ENCODE measurements at places on chromosomes 6 and 20.

DNA sequence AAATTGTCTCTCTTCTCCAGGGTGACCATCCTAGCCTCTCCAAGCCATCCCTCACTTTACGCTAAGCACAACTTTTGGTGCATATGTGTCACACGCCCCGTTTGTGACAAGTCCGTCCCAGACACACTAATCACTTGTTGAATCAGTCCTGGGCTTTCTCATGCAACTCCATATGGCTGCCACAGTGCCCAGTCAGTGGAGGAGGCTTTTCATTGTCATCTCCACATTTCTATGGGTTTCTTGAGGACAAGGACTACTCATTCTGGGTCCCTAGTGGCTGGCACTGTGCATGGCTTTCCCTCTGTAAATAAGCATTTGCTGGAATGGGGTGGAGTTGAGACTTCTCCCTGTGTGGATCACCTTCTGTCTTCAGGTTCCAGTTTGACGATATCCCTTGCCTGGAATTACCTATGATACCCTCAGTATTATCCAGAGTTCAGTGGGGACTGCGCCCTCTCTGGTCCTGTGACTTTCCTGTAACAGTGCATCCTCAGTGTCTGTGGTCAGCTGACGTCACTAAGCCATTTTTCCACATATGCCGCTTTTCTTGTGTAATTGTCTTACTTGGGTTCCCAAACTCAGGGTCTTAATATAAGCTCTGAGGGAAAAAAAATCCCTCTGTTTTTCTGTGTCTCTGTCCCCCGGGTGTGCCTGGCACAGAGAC lies 59.8 kb upstream of the MYL9 start:
- DNase-seq: no peak

GRCh38 chr20:58471193-58472164 lies 43.7 kb downstream of the APCDD1L start:
- DNase-seq: peak; percentile 94

DNA sequence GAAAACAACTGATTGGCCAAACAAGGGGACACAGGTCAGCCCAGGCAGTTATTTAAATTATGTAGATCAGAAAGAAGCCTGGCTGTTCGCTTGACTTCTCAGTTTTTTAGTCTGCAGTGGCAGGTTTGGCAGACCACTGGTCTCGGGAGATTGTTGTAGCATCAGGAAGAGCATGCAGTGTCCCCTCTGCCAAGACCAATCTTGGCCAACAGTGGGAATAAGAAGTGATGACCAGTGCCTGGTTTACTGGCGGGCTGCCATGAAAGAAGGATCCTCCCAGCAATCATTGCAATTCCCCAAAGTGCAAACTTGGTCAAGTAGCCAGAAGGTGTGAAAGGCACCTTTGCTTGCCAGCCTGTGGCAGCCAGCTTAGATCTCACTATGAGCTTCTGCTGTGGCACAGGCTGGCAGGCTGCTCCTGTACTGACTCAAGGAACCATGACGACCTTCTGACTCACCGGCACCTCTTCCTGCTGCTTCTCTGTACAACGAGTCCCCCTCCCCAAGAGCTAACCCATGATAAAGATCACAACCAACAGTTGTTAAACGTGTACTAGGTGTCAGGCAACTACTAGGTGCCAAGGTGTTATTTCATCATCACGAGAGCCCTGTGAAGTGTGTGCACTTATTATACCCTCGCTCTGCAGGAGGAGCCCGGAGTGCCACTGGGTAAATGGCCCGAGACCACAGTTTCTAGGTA lies 76.8 kb upstream of the DUSP22 start:
- DNase-seq: no peak

GRCh38 chr20:13222319-13222716 lies 1.2 kb downstream of the ISM1 start:
- no peak for DNase-seq

GRCh38 chr20:57680131-57680716 lies 29.6 kb downstream of the PMEPA1 start:
- DNase-seq: no peak

GRCh38 chr6:112470376-112470775 lies 123.2 kb downstream of the RFPL4B start:
- DNase-seq: no peak

DNA sequence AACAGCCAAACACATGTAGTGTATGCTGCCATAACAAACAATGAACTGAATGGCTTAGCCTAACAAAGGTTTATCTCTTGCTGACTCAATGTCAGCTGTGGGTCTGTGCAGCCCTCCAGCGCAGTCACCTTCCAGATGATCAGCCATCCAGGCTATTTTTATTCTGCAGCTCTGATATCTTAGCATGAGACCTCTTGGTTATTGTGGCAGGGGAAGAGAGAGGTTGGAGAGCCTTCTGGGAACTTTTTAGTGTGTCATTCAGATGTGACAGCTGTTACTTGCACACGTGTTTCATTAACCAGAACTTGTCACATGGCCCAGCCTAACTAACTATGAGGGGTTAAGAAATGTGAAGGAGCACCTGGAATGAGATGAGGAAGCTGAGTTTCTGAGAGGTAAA lies 202.5 kb downstream of the DHX35 start:
- DNase-seq: no peak

DNA sequence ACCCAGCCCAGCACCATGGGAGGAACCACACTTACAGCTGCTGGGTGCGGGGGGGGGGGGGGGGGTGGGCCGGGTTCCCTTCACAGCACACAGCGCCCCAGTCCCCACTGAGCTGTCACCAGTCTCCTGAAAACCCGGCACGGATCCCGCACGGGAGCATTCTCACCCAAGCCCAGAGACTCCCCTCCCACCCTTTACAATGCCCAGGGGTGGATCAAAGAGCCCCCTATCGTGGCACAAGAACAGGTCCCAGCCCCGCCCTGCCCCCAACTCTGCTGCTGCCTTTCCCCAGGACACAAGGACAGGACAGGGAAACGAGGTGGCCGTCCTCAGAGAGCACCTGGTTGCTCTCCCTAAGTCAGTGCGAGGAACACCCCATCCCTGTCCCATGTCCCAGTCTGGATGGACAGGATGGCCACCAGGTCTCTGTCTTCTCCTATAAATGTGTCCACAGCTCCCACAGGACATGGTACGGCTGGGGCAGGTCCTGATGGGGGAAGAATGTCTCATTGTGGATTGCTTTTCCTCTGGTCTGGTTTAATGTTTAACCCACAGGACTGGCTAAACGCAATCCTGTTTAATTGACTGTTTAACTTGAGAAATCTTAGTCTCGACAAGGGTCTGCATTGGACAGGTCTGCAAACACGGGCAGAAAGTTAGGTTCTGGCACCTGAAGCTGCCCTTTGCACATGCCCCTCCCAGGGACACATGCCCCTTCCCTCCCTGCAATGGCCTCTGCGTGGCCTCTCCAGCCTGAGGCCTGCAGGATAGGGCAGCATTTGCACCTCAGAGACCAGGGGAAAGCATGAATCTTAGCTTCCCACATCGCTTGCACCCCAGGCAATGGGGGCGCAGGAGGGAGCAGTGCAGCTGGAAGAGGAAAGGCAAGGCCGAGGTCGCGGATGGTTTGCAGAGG lies 45.3 kb downstream of the DACT2 start:
- no peak for DNase-seq

- DNase-seq: no peak
Measured at GRCh38 chr20:42652266-42652665, 537.4 kb downstream of the PTPRT start.

GRCh38 chr20:50571466-50571865 lies 61.3 kb downstream of the PTPN1 start:
- no peak for DNase-seq

DNA sequence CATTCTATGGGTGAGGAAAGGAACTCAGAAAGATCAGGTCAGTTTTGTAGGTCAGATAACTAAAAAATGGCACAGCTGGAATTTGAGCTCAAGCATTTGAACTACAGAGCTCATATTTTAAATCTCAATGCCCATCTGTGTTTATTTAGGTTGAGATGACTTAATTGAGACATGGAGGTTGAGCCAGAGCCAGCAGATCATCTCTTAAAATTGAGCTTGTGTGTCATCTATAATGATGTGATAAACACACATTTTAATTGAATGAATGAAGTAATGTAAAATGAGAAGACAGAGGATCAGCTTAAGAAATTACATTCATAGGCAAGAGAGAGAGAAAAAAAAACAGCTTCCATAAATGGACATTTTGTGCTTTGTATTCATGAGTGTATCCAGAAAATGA lies 3.7 kb downstream of the MANEA start:
- no peak for DNase-seq

DNA sequence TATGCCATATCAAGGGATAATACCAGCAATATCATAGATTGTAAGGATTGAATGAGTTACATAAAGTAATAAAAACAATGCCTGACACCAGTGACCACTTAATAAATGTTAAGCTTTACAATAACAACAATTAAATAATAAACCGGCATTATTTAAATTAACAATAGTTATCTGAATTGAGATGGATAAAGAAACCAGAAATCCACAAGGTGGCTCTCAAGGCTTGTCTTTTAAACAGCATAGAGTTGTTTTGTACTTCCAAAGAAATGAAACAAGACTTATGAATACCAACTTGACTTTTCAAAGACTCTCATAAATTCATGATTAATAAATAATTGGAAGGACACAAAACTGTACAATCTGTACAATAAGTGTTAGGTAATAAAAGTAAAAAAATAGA lies 203.1 kb downstream of the ASCC3 start:
- no peak for DNase-seq

DNA sequence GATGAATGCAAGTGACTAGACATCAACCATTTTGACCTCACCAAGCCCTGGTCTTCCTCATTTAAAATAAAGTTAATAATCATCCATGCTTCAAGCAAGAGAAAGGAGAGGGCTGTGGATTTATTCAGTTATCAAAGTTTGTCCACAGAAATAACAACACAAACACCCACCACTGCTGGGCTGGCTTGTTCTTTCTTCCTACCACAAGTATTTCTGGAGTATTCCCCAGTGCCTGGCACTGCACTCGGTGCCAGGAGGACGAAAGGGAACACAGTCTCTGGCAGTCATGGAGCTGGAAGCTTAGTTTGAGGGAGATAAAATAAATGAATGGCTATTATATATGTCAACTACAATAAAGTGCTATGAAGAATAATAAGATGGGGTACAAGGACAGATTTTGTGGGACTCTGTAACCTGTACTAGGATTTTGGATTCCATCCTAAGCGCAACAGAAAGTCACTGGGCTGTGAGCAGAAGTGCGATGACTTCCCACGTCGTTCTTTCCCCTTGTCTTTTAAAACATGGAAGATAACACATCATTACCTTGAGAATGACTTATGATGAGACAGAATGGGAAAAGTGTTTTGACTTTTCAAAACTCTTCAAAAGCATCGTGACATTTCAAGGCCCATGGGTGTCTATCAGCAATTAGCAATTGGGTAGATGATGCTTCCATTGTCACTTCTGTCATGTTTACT lies 74.5 kb upstream of the TRAF3IP2 start:
- DNase-seq: no peak

- DNase-seq: no peak
Measured at GRCh38 chr6:19906171-19906570, 69.0 kb downstream of the ID4 start.

- DNase-seq: no peak
Measured at GRCh38 chr20:19256906-19257595, 44.6 kb downstream of the SLC24A3 start.

DNA sequence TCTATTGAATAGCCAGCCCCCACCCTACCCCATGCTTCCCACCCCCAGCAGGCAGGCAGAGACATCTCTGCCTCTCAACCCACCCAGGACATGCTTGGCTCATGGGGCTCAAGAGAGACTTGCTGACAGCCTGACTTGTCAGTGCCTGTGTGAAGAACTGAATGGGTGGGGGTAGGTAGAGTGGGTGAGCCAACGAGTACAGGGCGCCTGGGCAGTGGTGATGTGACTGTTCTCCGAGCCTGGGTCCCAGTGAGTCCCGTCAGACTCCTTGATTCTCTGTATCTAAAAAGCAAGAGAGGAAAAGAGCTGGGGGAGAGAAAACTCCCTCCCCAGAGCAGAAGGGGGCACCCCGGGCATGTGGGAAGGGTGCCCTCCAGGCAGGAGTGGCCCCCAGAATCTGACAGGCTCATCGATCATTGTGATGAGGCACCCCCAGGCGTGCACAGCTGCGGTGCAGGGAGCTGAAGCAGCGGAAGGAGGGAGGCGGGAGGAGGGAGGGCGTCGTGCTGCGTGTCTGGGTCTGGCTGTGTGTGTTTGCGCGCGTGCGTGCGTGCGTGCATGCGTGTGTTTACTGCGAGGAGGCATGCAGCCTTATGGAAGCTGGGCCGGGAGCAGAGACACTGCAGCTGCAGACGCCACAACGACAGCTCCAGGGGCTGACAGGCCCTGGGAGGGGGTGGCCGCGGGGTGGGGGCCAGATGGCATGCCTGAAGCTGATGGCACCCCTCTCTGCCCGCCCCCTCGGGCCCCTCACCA lies 40.2 kb downstream of the FOXP4 start:
- DNase-seq: no peak

GRCh38 chr20:54272901-54273488 lies 65.1 kb downstream of the PFDN4 start:
- no peak for DNase-seq

- DNase-seq: no peak
Measured at GRCh38 chr20:57959589-57959988, 249.8 kb upstream of the PMEPA1 start.

- no peak for DNase-seq
Measured at GRCh38 chr6:118558464-118559217, 10.5 kb downstream of the PLN start.

DNA sequence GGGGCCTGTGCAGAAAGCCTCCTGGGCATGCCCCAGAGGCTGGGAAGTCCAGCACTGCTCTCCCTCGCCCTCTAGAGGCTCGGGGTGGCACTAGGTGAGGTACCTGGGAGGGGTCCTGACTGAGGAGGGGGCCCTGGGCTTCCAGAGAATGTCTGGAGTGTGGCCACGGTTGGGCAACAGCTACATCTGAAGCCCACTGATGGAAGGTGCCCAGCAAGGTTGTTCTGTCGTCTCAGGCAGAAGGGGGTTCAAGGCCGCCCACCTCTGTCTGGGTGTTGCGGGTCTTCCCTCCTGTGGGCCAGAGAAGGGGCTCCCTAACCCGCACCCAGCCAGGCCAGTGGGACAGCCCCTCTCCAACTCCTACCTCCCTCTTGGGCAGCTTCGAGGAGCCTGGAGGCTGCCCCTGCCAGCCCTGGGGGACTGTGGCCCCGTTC lies 11.4 kb upstream of the VEGFA start:
- peak; percentile 26 for DNase-seq

GRCh38 chr6:126444659-126445273 lies 104.9 kb downstream of the CENPW start:
- no peak for DNase-seq

- no peak for DNase-seq
Measured at GRCh38 chr6:8652710-8653109, 217.4 kb upstream of the SLC35B3 start.

- DNase-seq: no peak
Measured at GRCh38 chr20:31590717-31591225, 14.3 kb upstream of the ID1 start.

DNA sequence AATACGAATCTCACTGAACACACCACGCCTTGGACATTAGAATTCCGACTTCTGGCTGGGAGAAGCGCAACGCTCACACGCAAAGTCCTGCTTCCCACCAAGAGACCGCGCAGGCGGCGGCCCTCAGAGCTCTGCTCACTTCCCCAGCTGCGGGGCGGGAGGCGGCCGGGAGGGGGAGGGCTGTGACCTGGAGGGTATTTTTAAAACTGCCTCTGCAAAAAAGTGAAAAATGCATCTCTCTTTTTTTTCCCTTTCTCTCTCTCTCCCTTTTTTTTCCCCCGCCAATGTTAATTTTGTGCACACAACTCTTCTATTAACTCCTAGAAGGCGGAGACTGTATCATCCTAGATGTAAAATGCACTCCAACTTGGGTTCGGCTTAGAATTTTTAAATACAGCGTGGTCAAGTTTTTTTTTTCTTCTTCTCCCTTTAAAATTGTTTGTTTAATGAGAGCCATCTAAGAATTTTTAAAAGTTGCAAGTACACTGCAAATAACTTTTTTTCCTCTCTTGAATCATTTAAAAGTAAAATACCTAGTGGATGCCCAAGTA lies 66.4 kb downstream of the STX11 start:
- DNase-seq: no peak

All from left hindlimb (tissue), 1 donor.